Vein endothelial cell (primary cell): ENCODE measurements at places on chromosomes 6 and 20. TPM values are rescaled to one million over a fixed set of nuclear protein-coding genes. Genes with fewer than 3 reads are reported as not detected.

GRM1 gene
- total RNA-seq: 0.10 TPM in 1 of 2 replicates, not detected in the other

COL9A3 gene
- 0.19 and 0.65 TPM in 2 replicates for total RNA-seq

GCNT2 gene
- 18.9 and 26.3 TPM in 2 replicates for total RNA-seq

FAM83D gene
- 16.0 and 25.8 TPM in 2 replicates for total RNA-seq

GNL1 gene
- total RNA-seq: 41.5 and 48.0 TPM in 2 replicates

PRICKLE4 gene
- 2.8 and 6.2 TPM in 2 replicates for total RNA-seq

TRIM39 gene
- 13.4 and 15.5 TPM in 2 replicates for total RNA-seq

ARMH2 gene
- total RNA-seq: not detected in 2 replicates

TRAPPC3L gene
- 0.33 TPM in 1 of 2 replicates, not detected in the other for total RNA-seq

MRAP2 gene
- total RNA-seq: 3.6 and 3.8 TPM in 2 replicates

MEI4 gene
- under 0.01 TPM in 2 replicates for total RNA-seq

MUC22 gene
- total RNA-seq: not detected in 2 replicates

TFAP2A gene
- total RNA-seq: 0.10 TPM in 1 of 2 replicates, not detected in the other

NHSL1 gene
- total RNA-seq: 107 and 142 TPM in 2 replicates

FILIP1 gene
- 10.0 and 22.5 TPM in 2 replicates for total RNA-seq

ZNF76 gene
- 22.3 and 24.8 TPM in 2 replicates for total RNA-seq

MYLK4 gene
- total RNA-seq: 0.65 and 1.1 TPM in 2 replicates

CLVS2 gene
- not detected in 2 replicates for total RNA-seq

PPP1R14C gene
- total RNA-seq: not detected in 2 replicates

MMP24 gene
- total RNA-seq: 0.76 and 0.98 TPM in 2 replicates

GTSF1L gene
- total RNA-seq: not detected in 2 replicates

PREX1 gene
- 102 and 109 TPM in 2 replicates for total RNA-seq

VARS1 gene
- 78.5 and 88.8 TPM in 2 replicates for total RNA-seq

AGPAT4 gene
- total RNA-seq: 10.8 and 11.0 TPM in 2 replicates

HRH3 gene
- not detected in 2 replicates for total RNA-seq

BTNL2 gene
- not detected in 2 replicates for total RNA-seq

SOX4 gene
- 97.6 and 149 TPM in 2 replicates for total RNA-seq

ZC3H12D gene
- total RNA-seq: under 0.01 TPM in 1 of 2 replicates, not detected in the other

TINAG gene
- total RNA-seq: not detected in 2 replicates

CALHM6 gene
- total RNA-seq: 0.33 and 0.48 TPM in 2 replicates

ZBTB46 gene
- 13.1 and 14.4 TPM in 2 replicates for total RNA-seq

CRIP3 gene
- total RNA-seq: not detected in 2 replicates

CABLES2 gene
- total RNA-seq: 2.7 and 3.9 TPM in 2 replicates

ELOVL2 gene
- total RNA-seq: not detected in 2 replicates

TMEM200A gene
- total RNA-seq: 0.33 and 0.67 TPM in 2 replicates

RPL10A gene
- total RNA-seq: 1,178 and 1,675 TPM in 2 replicates

LAMA4 gene
- total RNA-seq: 792 and 828 TPM in 2 replicates

NTSR1 gene
- not detected in 2 replicates for total RNA-seq

DYNLT2 gene
- total RNA-seq: 0.98 and 1.1 TPM in 2 replicates

ACOT13 gene
- total RNA-seq: 5.2 and 5.8 TPM in 2 replicates

TMEM151B gene
- total RNA-seq: 0.38 and 0.65 TPM in 2 replicates

MAP7 gene
- 0.65 and 1.1 TPM in 2 replicates for total RNA-seq

PDCD2 gene
- total RNA-seq: 88.1 and 97.3 TPM in 2 replicates

LRRC1 gene
- 27.2 and 27.4 TPM in 2 replicates for total RNA-seq

MAFB gene
- total RNA-seq: 5.9 and 12.1 TPM in 2 replicates

PKIB gene
- total RNA-seq: 0.33 TPM in 1 of 2 replicates, not detected in the other

L3MBTL1 gene
- 5.2 and 5.6 TPM in 2 replicates for total RNA-seq
